ENCODE measurements at places on chromosomes 12 and 14.

DNA sequence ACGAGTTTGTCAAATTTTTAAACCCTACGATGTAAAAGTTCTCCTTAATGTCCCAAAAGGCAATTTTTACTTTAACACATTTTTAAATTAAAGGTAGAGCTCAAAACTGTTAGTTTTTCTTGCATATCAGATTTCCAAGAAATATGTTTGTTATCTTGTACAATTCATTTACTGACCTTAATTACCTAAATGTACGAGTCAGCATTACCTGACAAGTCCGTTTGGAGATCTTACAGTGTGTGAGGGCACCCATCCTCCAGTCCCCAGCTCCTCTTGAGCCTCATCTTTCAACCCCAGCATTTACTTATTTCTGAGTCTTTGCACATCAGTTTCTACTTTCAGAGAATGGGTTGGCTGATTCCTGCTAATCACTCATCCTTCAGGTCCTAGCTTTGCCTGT, 23.7 kb downstream of the PPM1H start:
- DNase-seq = no peak

- no peak for DNase-seq
Measured at GRCh38 chr12:79535751-79536150, 155.0 kb downstream of the PAWR start.

DNA sequence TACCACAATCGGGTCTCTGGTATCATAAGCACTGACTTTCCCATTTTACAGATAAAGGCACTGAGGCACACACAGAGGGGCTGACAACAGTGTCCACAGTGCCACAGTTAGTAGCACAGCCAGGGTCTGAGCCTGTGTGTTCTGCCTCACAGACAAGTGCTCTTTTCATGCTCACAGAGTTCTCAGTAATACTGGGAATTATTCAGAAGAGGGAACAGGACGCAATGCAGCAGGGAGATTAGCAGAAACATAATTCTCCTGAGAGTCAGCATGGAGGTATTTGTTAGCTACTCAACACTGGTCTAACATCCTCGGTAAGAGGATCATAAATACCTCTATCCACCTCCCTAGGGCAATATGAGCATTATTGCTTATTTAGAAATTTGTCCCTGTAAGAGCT, 219.3 kb upstream of the EEA1 start:
- DNase-seq = no peak

DNA sequence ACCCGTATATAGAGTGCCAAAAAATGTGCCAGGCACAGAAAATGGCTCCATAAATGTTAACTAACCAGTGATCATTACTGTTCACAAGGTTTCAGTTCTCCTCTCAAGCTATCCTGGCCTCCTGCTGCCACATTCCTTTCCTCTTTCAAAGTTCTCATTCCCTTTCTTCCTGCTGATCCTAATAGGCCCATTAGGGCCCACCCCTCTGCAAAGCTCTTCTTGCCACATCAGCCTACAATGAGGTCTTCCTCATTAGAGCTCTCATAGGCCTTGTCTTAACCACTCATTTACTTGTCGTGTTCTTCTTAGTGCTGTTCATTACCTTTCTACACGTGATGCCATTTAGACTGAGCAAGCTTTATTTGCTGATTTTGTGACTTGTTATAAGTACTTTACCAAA, 40.5 kb downstream of the RPS29 start:
- no peak for DNase-seq

DNA sequence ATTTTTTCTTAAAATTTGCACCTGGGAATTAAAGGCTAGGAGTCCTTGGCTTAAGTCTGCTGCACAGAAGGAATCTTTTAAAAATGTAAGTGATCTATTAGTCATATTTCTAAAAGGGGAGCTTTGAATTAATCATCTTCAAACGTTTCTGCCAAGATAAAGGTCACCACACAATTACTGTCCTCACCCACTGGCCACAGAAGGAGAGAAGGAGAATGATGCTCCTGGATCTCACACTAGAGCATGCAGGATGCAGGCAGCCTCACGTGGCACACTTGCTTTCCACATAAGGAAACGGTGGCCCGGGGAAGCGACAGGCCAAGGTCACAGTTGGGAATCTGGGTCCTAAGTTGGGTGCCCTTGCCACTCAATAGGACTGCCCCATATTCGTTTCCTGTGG, 16.9 kb downstream of the PLEKHG7 start:
- DNase-seq = no peak

DNA sequence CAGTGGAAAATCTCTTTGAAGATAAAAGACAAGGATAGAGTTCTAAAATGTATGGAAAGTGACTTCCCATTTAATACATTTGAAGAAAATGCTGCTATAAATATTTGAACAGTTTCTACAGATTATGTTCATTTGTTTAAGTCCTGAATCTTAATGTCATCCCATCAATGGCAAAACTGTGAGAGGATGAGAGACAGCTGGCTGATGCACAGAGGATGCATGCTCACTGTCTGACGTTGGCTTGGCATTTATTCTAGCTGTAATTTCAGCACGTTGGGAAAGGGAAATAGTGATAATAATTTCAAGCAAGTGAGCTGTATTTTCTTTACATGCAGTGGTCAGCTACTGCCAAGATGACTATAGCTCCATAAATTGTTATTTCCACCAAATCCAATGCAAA, 40.5 kb downstream of the PPFIA2 start:
- DNase-seq = no peak

- DNase-seq = no peak
Measured at GRCh38 chr12:111635524-111635923, 36.4 kb upstream of the ATXN2 start.

DNA sequence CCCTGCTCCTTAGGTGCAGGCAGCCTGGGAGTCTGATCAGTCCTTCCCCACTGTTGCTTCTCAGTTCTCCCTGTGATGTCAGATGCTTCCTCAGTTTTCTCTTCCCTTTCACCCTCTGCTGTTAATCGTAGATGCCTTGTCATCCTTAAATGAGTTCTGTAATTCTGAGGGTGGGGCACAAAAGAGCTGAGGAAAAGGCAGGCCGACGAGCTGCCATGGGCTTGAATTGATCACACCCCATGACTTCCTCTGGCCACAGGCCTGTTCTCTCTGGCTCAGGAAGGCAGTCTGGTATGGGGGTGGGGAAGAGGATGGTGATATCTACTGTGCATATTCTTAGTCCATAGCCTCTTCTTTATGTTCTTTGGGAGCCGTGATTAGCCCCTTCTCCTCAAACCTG, 5.2 kb upstream of the AP1G2 start:
- no peak for DNase-seq

DNA sequence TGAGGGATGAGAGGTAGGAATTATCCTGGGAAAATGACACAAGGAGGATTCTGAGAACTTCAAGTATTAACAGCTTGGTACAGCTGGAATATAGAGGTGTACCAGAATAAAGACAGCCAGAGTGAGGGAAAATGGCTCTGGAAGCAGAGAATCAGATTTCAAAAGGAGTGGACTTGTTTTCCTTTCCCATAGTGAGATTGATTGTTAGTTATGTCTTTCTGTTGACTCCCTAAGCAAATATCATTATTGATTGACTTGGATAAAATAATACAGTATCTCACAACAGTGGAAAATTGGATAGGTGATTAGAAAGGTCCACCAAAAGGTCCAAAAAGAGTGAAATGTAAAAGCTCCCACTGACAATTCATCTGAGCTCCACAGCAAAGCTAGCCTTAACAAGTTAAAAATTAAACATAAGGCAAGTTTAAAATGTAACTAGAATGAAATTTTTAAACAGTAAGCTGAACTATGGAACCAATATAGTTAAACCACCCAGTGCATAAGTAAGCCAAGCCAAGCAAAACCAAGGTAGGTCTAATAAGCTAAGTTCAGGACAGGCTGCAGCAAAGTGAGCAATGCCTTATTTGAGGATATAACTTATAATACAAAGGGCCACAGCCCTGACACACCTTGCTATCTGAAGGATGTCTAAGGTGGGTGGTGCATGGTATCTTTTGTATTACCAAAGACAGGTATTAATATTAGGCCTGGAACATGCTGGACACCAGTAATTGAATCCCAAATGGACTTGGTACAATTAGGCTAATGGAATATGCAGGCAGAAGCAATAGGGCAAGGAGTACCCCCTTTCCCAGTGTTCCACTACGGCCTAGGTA, 21.8 kb downstream of the ENTPD5 start:
- no peak for DNase-seq

- DNase-seq = no peak
Measured at GRCh38 chr14:71574976-71575375, 357.3 kb upstream of the RGS6 start.

- no peak for DNase-seq
Measured at GRCh38 chr14:22474730-22475351, 114.2 kb downstream of the DAD1 start.

GRCh38 chr12:119312904-119313303, 21.6 kb upstream of the CCDC60 start:
- DNase-seq = no peak
